ENCODE measurements at places on chromosomes 6 and 20.

- no peak for DNase-seq
Measured at GRCh38 chr20:63775096-63775978, 35.8 kb downstream of the SLC2A4RG start.

- no peak for DNase-seq
Measured at GRCh38 chr6:11111769-11112437, 378 bp upstream of the ERVFRD-1 start.

GRCh38 chr20:48465271-48465670, 362.5 kb downstream of the PREX1 start:
- no peak for DNase-seq

- no peak for DNase-seq
Measured at GRCh38 chr6:152783217-152783878, 32.8 kb downstream of the VIP start.

DNA sequence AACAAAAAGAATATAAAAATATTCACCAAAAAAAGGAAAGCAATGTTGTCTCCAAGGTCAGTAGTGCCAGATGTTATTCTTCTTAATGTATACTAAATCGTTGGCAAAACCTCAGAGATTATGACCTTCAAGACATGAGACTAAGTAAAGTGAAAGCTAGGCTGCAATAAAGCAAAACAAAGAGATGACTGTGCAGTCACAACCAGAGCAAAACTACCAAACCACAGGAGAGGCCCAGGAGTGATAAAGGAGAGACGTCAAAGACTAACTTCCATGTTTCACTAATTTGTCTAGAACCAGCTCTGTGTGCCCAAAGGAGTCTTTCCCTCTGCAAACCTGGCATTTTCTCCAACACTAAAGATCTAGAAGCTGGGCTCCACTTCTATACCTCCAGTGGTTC, 155.9 kb upstream of the POU3F2 start:
- no peak for DNase-seq

- no peak for DNase-seq
Measured at GRCh38 chr6:147361311-147361981, 147.0 kb upstream of the SAMD5 start.

DNA sequence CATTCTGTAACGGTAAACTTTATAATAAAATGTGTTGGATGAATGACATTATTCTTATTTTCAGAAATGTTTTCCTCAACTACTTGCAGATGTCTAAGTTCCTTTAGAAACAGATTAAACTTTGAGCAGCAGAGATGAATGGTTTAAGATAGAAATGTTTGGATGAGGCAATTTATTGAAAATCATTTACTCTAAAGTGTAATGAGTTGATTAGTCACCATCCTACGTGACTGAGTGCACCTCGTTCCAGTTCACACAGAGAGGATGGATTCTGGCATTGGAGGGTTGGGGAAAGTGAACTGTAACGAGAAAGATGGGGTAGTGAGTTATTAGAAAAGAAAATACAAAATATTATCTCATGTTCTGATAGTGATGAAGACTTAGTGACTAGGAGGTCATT, 28.7 kb downstream of the SMPDL3A start:
- DNase-seq = no peak

DNA sequence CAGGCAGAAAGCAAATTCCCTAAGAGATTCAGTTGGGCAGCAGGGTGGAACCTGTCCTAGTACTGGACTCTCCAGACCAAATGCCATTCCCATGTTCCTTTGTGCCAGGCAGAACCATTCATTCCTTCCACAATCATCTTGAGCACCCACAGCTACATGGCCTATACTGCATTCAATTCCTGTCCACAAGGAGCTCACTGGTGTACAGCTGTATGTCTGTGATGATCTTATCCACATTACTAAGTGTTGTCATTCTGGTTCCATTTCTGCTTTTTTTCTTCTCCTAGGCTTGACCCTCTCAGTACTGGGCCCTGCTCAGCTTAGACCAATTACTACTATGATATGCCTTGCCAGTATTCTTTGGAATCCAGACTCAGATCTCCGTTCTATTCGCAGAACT, 27.5 kb downstream of the MAN1A1 start:
- DNase-seq = no peak

GRCh38 chr6:52063584-52064344, 23.6 kb downstream of the PKHD1 start:
- DNase-seq = peak; percentile 47

DNA sequence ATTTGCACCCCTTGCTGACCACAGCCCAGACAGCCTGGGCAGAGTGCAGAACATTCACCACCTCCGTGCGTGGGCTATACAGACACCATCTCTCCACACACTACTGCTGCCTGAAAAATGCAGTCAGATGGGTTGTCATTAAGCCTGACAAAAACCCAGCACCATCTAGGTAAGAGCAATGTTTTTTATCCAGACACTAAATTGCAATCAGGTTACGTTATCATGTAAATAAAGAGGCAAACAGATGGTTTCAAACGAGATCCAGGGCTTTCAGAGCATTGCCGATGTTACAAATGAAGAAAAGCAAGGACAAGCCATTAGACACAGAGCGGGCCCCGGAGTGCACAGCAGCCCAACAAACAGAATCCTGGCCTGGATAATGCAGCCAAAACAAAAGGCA, 269.6 kb downstream of the PKHD1 start:
- DNase-seq = no peak

DNA sequence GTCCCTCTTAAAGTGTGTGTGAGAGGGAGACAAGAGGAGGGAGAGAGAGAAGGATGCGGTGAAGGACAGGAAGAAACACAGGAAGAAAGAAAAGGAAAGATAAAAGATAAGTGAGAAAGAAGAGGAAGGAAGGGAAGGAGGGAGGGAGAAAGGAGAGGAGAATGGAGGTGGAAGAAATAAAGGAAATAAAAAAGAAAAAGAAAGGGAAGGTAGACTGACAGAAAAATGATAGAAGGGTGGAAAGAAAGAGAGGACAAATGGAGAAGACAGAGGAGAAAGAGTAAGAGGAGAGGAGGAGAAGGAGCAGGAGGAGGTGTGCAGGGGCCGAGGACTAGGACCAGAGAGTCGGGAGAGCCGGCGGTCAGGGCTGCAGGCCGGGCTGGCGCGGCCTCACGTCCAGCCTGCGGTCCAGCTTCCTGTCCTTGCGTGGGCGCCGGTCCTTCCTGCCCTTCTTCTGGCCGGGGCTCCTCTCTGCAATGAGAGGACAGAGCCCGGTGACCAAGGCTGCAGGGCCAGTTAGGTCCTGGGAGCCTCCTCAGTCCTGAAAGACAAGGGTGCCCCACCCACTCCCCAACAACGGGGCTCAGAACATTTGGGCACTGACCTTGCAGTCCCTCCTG, 42.0 kb downstream of the RSPO4 start:
- no peak for DNase-seq

- DNase-seq = no peak
Measured at GRCh38 chr6:20182926-20183521, 29.2 kb downstream of the MBOAT1 start.

- no peak for DNase-seq
Measured at GRCh38 chr6:1703923-1704322, 94.2 kb downstream of the FOXC1 start.

DNA sequence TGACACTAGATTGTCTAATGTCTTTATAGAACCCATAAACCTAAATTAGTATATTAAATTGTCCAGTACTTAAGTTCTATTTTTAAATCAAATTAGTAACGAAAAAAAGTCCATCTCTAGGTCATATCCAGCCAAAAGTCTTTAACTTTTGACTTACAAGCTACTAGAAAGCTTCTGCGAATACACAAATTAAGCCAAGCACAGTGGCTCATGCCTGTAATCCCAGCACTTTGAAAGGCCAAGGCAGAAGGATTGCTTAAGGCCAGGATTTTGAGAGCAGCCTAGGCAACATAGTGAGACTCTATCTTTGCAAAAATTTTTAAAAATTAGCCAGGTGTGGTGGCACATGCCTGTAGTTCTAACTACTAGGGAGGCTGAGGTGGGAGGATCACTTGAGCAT, 420.4 kb upstream of the PLCB4 start:
- DNase-seq = no peak

GRCh38 chr6:102402635-102403329, 1009.3 kb downstream of the GRIK2 start:
- no peak for DNase-seq

- DNase-seq = no peak
Measured at GRCh38 chr6:125231133-125231532, 70.6 kb downstream of the HDDC2 start.

DNA sequence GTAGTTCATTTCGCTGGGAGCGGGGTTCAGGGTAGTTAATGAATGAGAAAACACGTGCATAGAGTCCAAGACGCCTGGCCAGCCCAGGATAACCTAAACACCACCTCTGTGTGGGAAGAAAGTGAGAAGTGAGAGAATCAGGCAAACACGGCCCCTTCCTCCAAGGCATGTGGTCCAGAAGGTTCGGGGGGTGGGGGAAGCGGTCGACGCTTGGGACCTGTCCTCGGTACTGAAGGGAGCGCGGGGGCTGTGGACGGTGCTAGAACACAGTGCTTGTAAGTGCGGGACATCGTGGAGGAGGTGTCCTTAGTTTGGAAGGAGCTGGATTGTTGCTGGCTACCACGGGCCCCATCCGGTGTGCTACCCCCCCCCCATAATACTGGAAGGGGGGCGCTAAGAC, 1.7 kb upstream of the VSTM2L start:
- no peak for DNase-seq

GRCh38 chr6:139161169-139161568, 26.3 kb downstream of the HECA start:
- no peak for DNase-seq

GRCh38 chr20:50380697-50381040, 129.5 kb upstream of the PTPN1 start:
- no peak for DNase-seq

- no peak for DNase-seq
Measured at GRCh38 chr6:138944412-138944811, 43.6 kb downstream of the REPS1 start.

GRCh38 chr6:166655251-166655650, 28.2 kb upstream of the RPS6KA2 start:
- DNase-seq = no peak

DNA sequence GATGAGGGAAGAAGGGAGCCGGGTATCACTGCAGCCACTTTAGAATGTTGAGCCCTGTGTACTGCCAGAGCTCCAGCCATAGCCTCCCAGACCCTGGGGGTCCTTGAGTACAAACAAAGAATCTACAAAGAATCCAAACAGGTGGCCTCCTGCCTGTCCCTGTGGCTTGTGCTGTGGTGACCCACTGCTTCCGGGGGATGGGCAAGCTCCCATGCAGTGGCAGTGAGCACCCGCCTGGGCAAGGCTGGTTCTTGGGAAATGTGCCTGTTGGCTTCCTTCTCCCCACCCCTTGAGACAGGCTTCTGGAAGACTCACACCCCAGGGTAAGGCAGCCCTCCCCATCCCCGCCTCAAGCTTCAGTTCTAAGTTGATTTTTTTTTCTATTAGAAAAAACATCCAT, 13.9 kb downstream of the SIRPA start:
- DNase-seq = no peak

DNA sequence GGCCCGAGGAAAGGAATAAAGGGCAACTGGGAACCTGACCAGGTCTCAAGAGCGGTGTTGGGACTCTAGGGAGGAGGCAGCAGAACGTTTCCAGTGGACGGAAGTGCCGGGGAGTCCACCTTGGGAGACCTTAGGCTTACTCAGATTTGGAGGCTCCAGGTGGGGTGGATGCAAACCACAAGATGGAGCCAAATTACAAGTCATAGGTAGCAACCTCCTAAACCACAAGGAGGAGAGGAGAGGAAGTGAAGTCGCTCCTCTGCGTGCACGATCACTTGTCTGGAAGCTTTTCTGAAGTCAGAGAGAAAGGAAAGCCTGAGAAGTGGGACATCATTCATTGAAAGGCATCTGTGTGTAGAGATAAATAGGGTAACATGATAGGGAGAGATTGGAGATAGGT, 9.3 kb downstream of the HLA-DOA start:
- DNase-seq = no peak

DNA sequence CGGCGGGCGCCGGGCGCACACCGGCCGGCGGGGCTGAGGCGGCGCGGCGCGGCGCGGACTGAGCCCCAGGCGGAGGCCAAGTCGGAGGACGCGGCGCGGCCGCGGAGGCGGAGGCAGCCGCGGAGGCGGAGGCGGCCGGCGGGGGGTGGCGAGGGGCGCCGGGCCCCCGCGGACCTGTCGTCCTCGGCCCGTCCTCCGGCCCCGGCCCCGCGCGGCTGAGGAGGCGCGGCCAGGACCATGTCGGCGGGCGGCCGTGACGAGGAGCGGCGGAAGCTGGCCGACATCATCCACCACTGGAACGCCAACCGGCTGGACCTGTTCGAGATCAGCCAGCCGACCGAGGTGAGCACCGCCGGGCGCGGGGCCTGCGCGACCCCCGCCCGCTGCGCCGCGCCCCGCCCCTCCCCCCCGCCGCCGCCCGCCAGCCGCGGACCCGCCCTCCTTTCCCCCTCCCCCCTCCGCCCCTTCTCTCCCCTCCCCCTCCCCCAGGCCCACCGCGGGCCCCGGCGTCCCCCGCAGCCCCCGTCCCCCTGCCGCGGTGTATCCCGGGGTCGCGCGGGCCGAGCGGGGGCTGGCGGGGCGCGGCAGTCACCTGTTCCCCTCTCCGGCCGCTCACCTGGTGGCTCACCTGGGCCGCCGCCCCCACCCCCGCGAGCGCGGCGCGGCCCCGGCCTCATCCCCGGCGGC, at the start of gene AFDN:
AFDN (plus strand) TSS at position 16 of the 687 bp plus-strand sequence; CDS start at position 238, 222 bp downstream.
- DNase-seq = peak; percentile 50

GRCh38 chr20:58760856-58761255, 68.3 kb downstream of the NPEPL1 start:
- DNase-seq = peak; percentile 21

GRCh38 chr20:50280851-50281655, 90.4 kb downstream of the CEBPB start:
- DNase-seq = no peak

- no peak for DNase-seq
Measured at GRCh38 chr20:1075616-1076015, 42.8 kb upstream of the PSMF1 start.

- no peak for DNase-seq
Measured at GRCh38 chr20:45410887-45411286, 2.8 kb downstream of the DBNDD2 start.

GRCh38 chr6:5325173-5325572, 63.9 kb downstream of the FARS2 start:
- no peak for DNase-seq

GRCh38 chr6:42441697-42442081, 10.0 kb downstream of the TRERF1 start:
- DNase-seq = no peak

Data from activated CD4-positive, CD25-positive, alpha-beta regulatory T cell treated with anti-CD3 and anti-CD28 coated beads, Interleukin-2, amount 50 U/mL, for 72 hours (primary cell).